CD4-positive, alpha-beta T cell treated with Interleukin-12 subunit alpha and Interleukin-12 subunit beta, for 1 hour (primary cell): ENCODE measurements at places on chromosomes 7 and 10.

GRCh38 chr10:11684717-11685645, 57.2 kb upstream of the ECHDC3 start:
- peak; percentile 53 for DNase-seq

- no peak for DNase-seq
These were observed 2.6 kb downstream of the CPED1 start for GRCh38 chr7:120991161-120991560.

GRCh38 chr7:150978126-150978789, at the start of gene KCNH2:
Gene KCNH2 (minus strand): TSS chr7:150978321. CDS start chr7:150977913, 408 bp downstream.
- DNase-seq: peak; percentile 52

- DNase-seq: peak; percentile 55
These were observed 84.5 kb downstream of the AOAH start for GRCh38 chr7:36639826-36640225.

- DNase-seq: no peak
These were observed 43.7 kb downstream of the PPP1R3C start for GRCh38 chr10:91589015-91589657.

DNA sequence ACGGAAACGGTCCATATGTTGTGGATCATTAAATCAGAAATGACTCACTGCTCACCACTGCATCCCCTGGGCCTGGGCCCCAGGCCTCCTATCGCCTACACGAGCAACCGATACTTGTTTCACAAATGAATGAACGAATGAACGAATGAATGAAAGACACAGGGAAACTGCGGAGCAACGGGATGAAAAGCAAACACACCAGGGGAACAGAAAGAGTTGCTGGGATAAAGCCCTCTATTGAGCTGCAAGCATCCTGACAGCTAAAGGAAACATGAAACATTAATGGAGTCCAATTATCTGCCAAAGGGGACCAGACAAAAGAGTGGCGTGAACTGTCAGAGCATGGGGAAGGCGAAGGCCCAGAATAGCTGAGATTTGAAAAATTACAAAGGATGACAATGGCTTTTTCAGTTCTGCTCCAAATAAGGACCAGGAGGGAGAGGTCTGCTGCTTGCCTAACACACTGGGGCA, 92.1 kb downstream of the GRB10 start:
- DNase-seq: no peak

DNA sequence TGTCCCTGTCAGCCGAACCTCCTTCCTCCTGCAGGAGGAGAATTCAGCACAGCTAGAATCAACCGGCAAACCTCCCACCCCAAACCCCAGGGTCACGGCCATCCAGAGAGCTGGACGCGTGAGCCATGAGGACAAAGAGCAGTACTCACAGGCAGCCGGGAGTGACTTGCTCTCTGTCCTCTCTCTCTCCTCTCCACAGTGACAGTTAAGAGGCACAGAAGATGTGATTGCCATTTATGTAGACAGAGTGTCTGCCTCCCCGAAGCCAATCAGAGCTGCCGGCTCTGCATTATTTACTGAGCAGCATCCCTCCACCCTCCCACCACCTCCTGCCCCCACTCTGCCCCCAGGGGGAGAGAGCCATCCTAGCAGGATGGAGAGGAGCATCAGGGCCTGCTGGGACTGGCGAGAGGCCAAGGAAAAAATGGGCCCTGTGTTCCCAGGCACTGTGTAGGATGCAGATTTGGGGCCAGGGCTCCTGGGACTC, 4.3 kb downstream of the DDC start:
- DNase-seq: no peak

DNA sequence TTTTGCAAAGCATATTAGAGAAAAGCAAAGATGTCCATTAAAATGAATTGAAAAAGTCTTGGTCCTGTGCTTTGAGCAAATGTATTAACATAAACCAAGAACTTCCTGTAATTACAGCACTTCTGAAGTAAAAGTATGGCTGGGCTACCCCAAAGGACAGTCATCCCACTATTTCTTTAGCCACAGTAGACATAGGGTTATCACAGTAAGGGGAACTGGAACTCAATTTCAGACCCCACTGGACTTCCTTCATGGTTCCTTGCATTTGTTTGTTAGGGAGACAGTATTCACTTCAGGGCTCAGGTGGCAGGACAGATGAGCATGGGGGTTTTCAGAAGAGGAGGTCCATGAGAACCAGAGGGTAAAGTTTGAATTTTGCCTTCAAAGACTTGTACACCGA, 203.1 kb upstream of the PDE1C start:
- no peak for DNase-seq

DNA sequence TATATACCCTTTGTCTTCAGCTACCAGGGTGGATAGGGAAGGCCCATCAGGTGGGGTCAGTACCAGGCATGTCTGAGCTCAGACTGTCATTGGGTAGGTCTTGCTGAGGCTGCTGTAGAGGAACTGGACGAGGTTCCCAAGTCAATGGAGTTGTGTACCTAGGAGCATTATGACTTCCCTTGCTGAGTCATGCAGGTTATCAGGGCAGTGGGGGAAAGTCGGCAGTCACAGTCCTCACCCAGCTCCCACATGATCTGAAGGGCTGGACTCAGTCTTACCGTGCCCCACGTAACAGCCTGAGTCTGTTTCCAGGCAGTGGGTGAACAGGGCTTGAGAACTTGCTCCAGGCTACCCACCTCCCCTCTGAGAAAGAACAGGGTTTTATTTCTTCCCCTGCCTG, 260.8 kb upstream of the COBL start:
- DNase-seq: no peak

GRCh38 chr10:71260622-71261325, 48.4 kb downstream of the UNC5B start:
- no peak for DNase-seq

- DNase-seq: no peak
These were observed 13.2 kb upstream of the FRMPD2 start for GRCh38 chr10:48287417-48288391.

DNA sequence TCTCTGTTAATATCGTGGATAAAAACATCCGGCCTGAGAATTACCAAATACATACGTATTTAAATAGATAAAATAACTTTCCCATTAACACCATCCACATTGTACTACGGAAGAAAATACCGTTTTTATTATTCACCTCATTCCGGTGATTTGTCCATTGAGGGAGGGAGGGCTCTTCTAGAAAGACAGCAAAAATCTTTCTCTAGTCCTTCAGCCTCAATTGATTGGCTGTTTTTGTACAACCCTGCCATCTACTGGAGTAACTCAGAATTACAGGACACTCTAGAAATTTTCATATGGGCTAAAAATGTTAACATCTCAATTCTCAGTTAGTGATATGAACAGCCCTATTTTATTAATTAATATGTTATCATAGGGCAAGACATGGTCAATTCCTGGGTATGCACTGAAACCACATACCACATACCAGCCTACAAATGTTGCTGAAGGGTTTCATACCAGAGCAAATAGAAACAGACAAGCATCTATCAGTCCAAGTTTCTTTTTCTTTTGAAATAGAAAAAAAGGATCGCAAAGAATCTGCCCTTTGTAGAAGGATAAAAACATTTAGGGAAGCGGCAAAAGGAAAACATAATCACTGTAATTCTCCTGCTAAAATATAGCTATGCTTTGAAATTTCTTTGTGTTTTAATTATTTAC, 55.8 kb upstream of the CDCA7L start:
- DNase-seq: peak; percentile 59

DNA sequence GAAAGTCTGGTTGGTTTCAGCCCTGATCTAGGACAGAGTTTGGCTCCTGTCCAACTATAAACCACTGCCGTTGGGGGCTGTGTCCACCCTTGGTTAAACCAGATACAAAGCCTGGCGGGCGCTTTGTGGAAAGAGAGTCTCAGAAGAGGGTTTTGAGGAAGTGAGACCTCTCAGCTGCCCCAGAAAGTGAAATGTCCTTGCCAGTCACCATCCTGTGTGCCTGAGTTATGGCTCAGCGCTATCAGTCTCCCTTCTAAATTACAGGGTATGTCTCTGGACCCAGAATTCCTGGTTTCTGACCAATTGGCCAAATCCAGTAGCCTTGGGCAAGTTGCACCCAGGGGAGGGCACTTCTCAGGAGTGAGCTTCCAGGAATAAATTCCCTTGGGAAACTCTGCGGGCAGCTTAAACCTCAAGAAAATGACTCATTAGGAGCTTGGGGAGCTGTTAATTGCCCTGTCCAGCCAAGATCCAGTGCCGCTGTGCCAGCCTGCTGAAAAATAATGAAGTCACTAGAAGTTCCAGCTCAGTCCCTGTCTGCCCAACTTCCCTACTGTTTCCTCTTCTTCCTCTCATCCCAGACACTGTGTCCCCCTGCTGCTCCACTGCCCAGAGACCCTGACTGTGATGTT, 66.7 kb upstream of the PDZD8 start:
- no peak for DNase-seq

GRCh38 chr7:43480581-43480980, 102.3 kb upstream of the STK17A start:
- no peak for DNase-seq

DNA sequence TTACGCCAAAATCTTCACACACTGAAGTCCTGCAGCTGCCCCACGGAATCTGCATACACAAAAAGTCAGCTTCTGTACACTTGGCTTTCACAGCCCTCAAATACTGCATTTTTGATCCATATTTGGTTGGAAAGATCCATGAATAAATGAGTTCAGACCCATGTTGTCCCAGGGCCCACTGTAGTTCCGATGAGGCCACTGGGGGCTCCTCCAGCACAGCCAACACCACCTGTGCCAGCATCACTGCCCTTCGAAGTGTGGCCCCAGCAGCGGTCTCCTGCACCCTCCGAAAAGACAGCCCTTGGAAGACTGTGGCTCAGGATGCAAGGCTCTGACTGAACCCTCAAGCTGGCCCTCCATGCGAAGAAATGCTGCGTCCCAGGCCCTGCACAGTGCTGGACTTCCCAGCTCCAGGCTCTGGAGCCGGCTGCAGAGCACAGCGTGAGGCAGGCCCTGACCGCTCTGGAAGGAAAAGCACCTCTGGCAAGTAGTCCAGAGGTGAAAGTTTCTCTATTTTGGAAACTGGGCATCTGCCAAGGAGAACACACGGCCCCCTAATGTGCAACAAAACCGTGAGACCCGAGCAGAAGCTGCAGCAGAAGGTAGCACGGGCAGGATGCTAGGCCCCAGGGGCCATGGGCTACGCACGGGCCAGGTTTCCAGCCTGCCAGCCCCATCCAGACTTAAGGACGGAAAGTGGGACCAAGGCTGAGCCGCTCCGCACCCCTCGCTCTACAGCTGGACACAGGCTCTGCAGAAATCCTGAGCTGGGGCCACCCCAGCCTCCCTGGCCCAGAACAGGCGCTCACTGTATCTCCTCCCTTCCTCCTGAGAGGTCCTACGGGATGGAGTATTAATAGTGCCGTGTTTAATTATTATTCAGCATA, 62.6 kb downstream of the PTPRN2 start:
- DNase-seq: no peak

- no peak for DNase-seq
These were observed 20.1 kb downstream of the MGAM2 start for GRCh38 chr7:142131439-142132185.

GRCh38 chr10:103804871-103805270, 50.5 kb downstream of the SH3PXD2A start:
- DNase-seq: no peak

DNA sequence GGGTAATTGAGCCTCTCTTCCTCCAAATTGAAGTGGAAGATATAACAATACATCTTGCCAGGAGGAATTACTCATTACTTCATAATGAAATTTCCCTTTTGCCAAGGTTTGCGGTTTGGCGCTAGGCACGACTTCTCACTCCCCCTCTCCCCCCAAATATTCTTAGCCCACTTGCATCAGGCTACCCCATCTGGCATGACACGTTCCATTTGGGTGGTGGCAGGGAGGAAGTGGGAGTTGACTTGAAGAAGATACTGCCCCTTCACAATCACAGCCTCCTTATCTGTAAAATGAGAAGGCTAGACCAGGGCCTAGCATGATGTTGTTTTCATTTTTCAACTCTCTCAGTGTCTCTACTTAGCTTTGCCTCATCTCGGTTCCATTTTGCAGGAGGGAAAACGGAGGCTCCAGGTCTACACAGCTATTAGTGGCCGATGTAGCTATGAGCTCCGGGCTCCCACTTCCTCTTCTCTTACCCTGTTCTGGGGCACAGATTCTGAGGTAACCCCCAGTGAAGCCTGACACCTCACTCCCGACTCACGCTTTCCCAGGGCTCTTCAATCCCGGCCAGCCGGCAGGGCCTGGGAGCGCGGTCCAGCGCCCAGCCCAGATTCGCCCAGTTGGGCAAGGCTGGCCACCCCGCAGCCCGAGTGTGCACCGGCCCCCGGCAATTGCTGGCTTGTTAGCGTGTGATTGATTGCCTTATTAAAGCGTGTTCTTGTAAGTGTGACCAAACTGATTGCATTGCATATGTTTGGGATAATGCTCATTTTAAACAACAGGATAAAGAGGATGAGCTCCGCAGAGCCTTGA, 6.5 kb downstream of the EVX1 start:
- DNase-seq: no peak

GRCh38 chr7:120993553-120994191, 5.2 kb downstream of the CPED1 start:
- no peak for DNase-seq

GRCh38 chr7:44154703-44155102, 13.6 kb upstream of the MYL7 start:
- no peak for DNase-seq

DNA sequence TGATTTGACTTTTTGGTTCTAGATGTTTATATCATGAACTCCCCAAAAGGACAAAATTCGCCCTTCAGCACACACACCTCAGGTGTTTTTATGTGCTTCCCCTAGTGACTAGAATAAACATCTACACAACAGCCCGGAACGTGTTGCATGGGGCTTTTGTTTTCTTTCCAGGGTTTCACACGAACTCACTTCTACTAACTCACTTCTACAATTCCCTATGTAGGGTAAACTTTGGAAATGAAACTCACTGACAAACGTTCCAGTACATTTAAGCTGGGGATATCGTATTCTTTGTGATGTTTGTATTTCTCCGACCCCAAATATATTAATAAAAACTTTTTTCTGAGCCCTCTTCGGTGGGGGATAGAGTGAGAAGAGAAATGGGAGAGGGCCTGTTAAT, 1.4 kb downstream of the TRA2A start:
- peak; percentile 71 for DNase-seq

DNA sequence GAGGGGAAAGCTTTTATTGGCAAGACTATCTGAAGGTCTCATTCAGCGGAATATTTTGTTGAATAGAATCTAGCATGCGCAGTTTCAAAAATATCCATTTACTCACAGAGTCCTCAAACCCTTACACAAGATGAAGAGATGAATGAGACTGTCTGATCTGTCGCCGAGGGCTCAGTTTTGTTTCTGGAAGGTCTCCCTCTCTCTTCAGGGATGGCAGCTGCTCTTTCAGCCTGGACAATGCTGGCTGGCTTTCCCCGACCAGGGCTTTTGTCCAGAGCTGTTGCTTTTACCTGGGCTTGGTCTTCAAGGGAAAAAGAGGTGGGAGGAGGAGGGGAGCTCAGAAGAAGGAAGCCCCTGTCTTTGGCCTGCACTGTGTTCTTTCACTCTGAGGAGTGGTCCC, 81.9 kb upstream of the BTBD16 start:
- no peak for DNase-seq

DNA sequence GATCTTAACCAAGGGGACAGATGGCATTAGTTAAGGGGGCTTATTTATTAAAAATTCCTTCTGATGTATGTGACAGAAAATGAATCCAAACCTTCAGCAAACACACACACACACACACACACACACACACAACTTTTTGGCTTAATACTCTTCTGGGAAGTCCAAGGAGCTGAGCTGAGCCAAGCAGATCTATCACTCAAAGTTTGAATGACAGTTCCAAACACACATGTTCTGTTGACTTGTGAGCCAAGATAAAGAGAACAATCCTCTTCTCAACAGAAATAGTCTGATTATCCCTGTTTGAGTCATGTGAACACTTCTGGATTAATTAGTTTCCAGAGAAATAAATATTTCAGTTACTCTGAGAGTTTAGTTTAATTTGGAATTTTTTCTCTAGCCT, 31.5 kb downstream of the KBTBD2 start:
- no peak for DNase-seq
